ENCODE measurements at places on chromosomes 2 and 18.

- no peak for DNase-seq
Measured at GRCh38 chr2:178380763-178381162, 70.2 kb downstream of the PRKRA start.

DNA sequence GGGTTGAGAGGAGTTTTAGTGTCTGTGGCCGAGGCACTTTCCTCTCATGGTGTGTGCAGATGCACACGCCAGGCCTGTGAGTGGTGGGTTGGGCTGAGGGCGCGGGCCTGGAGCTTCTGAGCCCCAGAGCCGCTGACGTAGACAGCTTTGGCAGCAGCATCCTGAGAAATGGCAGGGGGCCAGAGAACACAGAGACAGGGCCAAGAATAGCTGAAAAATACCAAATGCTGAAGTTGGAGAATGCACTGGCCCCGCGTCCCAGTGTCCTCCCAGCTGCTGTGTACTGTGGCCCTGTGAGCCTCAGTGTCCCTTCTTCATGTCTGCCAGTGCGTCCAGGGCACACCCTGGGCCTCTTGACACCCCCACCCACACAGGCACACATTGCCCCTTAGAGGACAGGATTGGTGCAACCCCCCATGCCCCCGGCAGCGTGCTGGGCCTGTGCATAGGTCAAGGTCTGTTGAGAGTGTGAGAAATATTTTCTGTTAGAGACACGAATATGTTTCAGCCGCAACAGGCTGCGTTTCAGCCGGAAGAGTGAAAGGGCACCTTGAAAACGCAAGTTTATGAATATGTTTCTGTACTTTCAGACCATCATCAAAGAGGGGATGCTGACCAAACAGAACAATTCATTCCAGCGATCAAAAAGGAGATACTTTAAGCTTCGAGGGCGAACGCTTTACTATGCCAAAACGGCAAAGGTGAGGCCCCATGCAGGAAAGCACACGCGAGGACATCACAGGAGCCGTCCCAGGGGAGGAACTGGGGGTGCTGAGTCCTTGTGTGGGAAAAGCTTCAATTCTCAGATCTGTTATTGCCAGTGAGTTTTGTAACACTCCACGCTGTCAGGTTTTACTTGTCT, 33.6 kb downstream of the DGKD start:
- DNase-seq = peak; percentile 88

DNA sequence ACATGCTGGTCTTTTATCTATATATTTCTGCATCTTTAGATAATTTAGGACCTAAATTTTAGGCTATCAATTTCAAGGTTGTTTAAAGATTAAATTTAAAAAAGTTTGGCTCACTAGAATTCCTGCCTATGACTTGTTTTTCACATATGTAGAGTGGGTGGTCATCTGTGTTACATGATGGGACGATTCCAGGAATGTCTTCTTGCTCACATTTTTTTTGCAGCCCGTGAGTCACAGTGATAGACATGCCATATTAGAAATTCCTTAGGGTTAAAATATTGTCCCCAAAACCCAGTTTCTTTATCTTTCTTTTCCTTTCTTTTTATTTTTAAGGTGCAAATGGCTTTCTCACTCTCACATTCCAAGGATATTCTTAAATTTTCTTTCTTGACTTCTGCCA, 652.0 kb downstream of the PLCL1 start:
- no peak for DNase-seq

- DNase-seq = no peak
Measured at GRCh38 chr2:156338578-156338977, 6.1 kb upstream of the NR4A2 start.

DNA sequence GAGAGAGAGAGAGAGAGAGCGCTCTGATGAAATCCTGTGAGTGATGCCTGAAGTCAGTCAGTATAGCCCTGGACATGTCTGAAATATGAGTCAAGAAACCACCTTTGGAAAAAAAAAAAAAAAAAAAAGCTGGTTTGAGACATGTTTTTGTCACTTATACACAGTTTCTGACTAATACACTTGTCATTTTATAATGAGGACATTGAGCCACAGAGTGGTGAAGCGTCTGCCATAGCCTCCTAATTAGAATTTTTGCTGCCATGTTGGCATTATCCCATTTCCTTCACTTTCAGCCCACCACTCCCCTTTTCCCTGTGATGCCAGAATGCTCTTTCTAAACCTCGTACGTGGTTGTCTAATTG, 15.7 kb upstream of the MYO3B start:
- DNase-seq = no peak

DNA sequence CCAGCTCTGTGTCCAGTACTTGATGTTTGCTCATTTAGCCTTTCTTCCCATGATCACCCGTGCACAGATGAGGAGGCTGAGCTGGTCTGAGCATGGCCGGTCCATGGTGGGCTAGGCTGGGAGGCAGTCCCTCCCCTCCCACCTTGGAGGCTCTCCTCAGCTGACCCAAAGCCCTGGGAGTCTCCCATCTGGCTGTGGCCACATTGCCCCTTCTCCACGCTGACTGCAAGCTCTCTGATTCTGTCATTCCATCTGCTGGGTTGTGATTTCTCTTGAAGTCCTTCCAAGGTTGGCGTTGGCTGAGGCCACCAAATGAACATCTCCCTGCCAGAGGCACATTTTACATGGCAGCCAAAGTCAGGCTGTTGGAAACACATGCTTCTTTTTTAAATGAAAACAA, 44.0 kb downstream of the ACKR3 start:
- no peak for DNase-seq

- DNase-seq = no peak
Measured at GRCh38 chr2:213959589-213959988, 451.3 kb upstream of the VWC2L start.

DNA sequence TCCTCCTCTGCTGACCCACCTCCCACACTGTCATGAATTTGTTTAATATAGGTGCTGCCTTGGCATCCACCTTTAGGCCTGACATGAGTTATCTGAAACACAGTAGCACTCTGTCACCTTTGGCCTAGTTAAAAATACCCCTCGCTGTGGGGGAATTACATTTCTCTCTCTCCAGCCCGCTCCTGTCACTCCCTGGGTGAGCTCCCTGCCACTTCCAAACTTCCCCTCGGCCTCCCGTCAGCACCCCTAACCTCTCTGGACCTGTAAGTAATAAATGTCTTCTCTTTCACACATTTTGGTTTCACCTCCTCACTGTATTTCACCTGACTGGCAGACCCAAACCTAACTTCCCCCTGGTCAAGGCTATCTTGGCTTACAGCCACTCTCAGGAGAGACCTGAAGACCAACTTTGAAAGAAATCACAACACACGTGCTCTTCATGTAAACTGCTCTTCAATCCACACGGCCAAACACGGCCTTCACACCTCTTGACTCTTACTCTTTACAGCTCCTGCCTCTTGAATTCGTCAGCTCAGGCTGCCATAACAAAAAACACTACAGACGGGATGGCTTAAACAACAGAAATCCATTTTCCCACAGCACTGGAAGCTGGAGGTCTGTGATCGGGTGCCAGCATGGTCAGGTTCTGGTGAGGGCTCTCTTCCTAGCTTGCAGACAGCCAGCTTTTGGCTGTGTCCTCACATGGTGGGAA, 28.3 kb downstream of the REEP1 start:
- DNase-seq = no peak

- no peak for DNase-seq
Measured at GRCh38 chr2:24830786-24831185, 37.6 kb downstream of the CENPO start.

GRCh38 chr2:104852090-104852666, 1.7 kb upstream of the POU3F3 start:
- DNase-seq = no peak

DNA sequence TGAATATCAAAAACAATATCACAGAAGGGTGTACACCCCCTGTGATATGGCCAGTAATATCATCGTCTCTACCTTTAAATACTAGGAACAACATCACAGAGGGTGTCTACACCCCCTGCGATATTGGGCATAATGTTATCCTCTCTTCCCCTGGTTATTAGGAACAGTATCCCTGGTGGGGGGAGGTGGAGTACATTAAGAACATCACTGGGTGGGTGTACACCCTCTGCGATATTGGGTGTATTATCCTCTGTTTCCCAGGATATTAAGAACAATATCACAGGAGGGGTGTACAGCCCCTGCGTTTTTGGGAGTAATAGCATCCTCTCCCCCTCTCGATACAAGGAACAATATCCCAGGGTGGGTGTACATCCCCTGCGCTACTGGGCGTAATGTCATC, 1932.8 kb downstream of the SUCLG1 start:
- no peak for DNase-seq

- peak; percentile 34 for DNase-seq
Measured at GRCh38 chr2:47021301-47022009, 105.8 kb upstream of the MCFD2 start.

All from lung microvascular endothelial cell (primary cell).